ENCODE measurements at places on chromosomes 3 and 15. TPM values are rescaled to one million over a fixed set of nuclear protein-coding genes. Genes with fewer than 3 reads are reported as not detected.

GRCh38 chr15:75655931-75656330 lies 8.2 kb downstream of the SNX33 start:
- no peak for DNase-seq

DNA sequence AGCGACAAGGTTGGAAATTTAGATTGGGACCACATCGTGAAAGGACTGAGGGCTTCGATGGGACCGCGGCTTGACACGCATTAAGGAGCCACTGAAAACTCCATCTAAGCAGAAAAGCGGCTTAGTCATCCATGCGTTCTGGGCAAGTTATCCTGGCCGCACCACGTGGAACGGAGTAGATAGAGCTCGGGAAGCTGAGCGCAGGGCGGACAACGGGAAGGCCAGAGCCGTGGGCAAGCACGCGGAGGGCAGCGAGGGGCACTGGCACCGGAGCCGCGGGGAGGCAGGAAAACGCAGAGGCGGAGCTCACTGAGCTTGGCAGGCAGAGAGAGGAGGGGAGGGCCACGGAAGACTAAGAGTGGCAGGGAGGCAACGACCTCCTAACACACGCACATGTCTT lies 61.3 kb upstream of the VGLL4 start:
- DNase-seq, result no peak

DNA sequence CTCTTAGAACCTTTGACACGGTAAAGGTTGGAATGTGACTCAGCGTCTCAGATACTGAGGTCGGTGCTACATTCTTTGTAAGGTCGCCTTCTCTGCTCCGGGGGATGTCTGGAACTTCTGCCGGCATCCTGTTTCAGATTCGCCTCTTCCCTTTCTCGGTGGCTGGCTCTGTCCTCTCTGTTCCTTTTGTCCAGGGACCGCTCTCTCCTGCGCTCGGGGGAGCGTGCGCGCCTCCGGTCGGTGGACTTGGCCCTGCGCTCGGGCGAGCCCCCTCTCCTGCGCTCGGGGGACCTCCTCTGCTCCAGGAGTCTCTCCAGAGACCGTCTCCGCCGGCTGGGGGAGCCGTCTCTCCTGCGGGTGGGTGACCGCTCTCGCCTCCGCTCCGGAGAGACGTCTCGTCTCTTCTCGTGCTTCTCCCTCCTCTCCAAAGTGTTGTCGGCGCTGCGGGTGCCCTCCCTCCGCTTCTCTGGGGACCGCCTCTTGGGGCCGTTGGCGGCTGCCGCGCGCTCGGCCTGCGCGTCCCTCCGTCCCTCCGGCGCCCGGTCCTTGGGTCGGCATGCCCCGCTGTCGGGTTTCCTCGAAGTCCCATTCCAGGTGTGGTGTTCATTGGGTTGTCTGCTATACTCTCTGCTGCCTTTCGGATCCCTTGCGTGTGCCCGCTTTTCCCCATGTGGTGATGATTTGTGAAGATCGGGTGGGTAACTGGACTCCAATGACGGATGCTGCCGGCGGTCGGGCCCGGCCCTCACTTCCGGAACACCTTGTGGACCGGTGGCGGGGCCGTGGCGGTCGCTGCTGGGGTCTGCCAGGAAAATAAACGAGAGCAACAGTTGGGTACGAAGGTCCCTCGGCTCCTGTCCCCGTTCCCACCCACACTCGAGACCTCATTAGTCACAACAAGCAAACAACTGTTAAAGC lies 668.8 kb upstream of the ADAMTS9 start:
- peak; percentile 13 for DNase-seq

- no peak for DNase-seq
These were observed 558.0 kb upstream of the TGFBR2 start for GRCh38 chr3:30048431-30048830.

DNA sequence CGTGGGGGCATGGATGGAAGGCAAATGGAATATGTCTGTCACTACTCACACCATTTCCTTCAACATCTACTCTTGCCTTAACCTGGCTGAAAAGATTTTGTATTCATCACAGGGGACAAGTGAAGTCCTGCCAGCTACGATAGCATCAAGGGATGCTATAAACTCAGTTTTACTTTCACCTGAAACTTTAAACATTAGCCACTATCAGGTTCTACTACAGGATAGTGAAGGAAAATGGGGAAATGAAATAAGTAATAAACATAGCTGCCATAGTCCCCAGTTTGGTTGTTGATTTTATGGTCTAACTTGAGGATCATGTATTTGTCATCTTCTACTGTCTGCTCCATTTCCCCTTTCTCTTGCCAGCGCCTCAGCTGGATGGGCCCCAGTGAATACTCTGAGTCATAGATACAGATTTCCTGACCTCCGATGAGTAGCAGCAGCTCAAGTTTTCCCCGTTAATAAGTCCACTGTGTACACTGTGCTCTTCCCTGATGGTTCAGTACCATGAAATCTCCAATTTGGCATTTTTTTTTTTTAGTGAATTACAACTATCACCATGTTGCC lies 338.2 kb upstream of the SLCO3A1 start:
- peak; percentile 93 for DNase-seq

DNA sequence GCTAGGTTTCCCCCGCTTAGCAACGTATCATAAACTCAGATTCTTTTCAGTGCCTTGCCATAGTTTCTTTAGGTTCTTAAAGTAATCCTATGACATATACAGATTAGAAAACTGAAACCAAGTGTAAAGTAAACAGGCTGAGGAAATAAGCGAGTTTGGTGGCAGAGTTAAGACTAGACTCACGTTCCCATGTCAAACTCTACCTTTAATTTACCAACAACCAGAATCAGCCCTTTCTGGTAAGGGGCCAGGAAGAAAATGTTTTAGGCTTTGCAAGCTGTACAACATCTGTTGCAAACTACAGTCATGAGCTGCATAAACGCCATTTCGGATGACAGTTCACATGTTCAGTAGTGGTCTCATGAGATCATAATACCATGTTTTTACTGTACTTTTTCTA lies 128.0 kb upstream of the PRICKLE2 start:
- peak; percentile 41 for DNase-seq

DNA sequence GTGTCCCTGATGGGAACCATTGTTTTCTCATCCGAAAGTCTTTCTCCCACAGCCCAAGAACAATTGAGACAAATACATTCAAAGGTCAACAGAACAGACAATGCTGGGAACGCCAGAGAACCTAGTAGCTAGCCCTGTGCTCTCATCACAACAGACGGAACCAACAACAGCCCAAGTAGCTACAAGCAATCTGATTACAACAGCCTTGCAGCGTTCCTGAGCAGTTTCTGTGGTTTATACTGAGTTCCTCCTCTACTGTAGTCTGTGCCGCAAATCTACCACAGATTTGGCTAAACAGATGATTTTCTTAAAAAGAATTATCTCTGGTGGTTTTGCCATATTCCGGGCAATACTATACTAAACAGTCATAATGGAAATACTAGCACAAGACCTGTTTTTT lies 435.6 kb downstream of the MECOM start:
- peak; percentile 61 for DNase-seq

- DNase-seq, result no peak
These were observed 111.0 kb downstream of the LRRK1 start for GRCh38 chr15:101029971-101030661.

- no peak for DNase-seq
These were observed 77.7 kb downstream of the CRYGS start for GRCh38 chr3:186466391-186466974.

- peak; percentile 74 for DNase-seq
These were observed 191.6 kb downstream of the GAP43 start for GRCh38 chr3:115814778-115815380.

- DNase-seq, result no peak
These were observed 56.6 kb downstream of the ETV5 start for GRCh38 chr3:186052096-186052840.

Gene AADACL2
- total RNA-seq, result not detected

Gene TMEM207
- total RNA-seq, result not detected

Gene EHHADH
- 13.4 TPM for total RNA-seq

Gene CD200
- 0.49 TPM for total RNA-seq

Gene IGDCC3
- total RNA-seq, result not detected

Gene CFAP161
- total RNA-seq, result 0.59 TPM
